ENCODE measurements at places on chromosomes 11 and 22. TPM values are rescaled to one million over a fixed set of nuclear protein-coding genes. Genes with fewer than 3 reads are reported as not detected.
A peak's percentile ranks its signal among the peaks of the same experiment; 100 is the strongest.

The APOA5 gene
- not detected for total RNA-seq

The DEFB131B gene
- not detected for total RNA-seq

The ISX gene
- 2.6 TPM for total RNA-seq

The KIRREL3 gene
- 0.31 TPM for total RNA-seq

The OR10D3 gene
- not detected for total RNA-seq

The C22orf31 gene
- total RNA-seq = not detected

The CCDC81 gene
- total RNA-seq = 2.8 TPM

- no peak overlapping the region for H3K4me3 ChIP-seq
- H3K27me3 ChIP-seq = no peaks in the 10 kb centered on the region
- H3K36me3 ChIP-seq = peaks cover 4% of the 10 kb centered on the region
Observed at GRCh38 chr11:20451568-20451967, 64.1 kb downstream of the PRMT3 start.

DNA sequence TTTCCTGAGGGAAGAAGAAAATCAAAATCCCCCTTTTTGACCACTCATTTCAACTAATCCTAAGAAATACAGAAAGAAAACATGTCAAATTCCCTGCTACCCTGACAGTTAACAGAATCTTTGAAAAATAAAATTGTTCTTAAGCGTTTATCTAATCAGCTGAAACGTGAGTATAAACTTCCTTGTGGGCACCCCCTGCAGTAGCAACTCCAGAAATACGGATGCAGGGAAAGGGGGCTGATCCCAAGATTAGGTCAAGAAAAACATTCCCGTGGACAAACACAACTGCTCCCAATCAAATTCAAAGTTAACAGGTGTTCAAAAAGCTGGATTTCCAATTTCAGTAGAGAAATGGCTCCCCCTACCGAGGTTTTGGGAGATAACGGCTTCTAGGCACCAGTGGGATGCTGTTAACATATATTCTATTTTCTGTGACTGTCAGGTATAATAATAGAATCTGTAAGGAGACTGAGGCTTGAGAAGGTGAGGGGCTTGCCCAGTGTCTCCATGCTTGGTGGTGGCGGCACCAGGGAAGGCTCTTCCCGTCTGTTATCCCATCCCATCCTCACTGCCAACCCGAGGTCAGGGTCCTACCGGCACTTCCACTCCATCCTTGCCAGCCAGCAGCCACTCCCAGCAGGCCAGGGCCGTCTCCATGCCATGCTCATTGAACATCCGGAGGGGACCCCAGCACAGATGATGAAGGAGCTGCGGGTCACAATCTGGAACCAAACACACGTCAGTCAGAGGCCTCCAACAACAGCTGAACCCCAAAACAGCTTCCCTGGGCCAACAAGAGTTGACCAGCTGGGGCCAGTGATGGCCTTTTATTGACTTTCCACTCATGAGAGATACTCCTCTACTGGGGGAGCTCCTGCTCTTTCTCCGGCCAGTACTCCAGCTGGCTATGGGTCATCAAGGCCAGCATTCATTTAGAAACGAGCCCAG, 32.0 kb upstream of the SERPIND1 start:
- peaks cover 49% of the 10 kb centered on the region for H3K36me3 ChIP-seq
- no peak overlapping the region for H3K4me3 ChIP-seq
- no peak overlapping the region for H3K27ac ChIP-seq
- DNase-seq = no peak

- no peak overlapping the region for H3K4me3 ChIP-seq
- no peaks in the 10 kb centered on the region for H3K4me1 ChIP-seq
- DNase-seq = no peak
- peaks cover 35% of the 10 kb centered on the region for H3K27me3 ChIP-seq
Observed at GRCh38 chr11:46203746-46204145, 73.7 kb upstream of the CREB3L1 start.

DNA sequence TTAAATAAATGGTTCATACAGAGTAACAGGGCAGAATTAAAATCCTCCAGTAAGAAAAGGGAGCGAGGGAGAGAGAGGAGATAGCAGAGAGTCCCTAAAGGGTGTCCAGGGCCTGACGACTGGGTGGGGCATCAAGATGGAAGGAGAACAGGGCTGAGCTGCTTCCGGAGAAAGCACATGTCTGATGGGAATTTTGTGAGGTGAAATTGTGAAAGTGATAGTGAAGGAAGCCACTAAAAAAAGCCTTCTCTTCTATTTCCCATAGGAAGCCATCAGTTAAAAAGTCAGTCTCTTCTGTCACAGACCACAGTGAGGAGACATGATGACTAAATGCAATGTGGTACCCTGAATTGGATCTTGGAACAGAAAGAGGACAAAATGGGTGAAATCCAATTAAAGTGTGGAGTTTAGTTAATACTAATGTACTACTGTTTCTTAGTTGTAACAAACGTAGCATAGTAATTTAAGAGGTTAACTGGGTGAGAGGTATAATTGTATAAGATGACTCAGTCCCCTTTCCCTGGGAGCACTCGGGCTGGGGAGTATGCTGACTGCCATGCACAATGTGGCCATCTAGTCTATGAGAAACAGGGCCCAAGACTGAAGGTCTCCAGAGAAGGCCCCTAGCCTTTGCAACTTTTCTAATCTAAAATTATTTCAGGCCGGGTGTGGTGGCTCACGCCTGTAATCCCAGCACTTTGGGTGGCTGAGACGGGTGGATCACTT, 29.5 kb upstream of the FCHSD2 start:
- DNase-seq = no peak
- H3K27ac ChIP-seq = no peak overlapping the region
- H3K4me1 ChIP-seq = peaks cover 9% of the 10 kb centered on the region
- no peak overlapping the region for H3K4me3 ChIP-seq

DNA sequence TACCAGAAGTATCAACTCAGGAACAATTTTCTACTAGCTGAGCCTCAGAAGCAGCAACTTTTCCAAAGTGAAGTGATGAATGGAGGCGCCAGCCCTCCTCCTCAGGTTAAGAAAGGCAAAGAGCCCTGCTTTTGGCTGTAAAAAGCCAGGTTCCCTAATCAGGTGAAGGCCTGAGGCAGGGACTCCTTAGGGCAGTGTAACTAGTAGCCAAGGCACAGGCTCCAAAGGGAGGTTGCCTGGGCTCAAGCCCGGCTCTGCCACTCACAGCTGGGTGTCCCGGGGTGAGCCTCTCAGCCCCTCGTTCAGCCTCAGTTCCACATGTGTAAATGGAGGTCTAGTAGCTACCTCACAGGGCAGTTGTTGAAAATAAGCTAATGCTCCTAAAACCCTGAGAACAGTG, 19.5 kb downstream of the TSKU start:
- H3K27ac ChIP-seq = no peak overlapping the region
- no peaks in the 10 kb centered on the region for H3K27me3 ChIP-seq
- H3K4me3 ChIP-seq = no peak overlapping the region

- no peak for DNase-seq
- H3K27me3 ChIP-seq = no peaks in the 10 kb centered on the region
- H3K36me3 ChIP-seq = peaks cover 3% of the 10 kb centered on the region
Observed at GRCh38 chr22:43078522-43078921, 10.7 kb downstream of the TTLL1 start.

DNA sequence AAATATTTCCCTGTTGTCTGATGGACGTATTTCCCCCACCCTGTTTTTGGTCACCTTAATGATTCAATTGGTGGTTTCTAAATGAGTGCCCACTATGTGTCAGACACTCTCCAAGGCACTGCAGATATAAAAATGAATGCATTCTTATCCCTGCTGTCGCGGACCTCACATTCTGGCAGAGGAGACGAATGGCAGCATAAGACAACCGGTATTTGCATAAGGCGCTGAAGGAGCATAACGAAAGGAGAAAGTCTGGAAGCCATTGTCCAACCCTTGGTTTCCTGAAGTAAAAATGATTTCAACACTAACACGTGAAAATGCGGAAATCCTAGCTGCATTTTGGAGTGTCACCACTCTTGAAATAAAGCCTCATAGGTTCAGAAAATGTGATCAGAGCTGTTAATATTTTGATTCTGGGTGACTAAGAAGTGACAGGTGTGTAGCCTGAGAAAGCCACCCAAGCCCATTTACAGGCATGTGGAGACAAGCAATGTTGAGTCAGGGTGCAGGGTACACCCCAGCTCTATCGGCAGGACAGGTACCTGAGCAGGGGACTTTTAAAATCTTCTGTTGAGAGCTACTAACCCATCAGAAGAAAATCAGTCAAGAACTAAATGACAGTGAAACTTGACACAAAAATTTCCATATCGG, 10.1 kb upstream of the GAB2 start:
- H3K27ac ChIP-seq = no peak overlapping the region
- no peak overlapping the region for H3K4me3 ChIP-seq
- peaks cover 45% of the 10 kb centered on the region for H3K4me1 ChIP-seq
- H3K36me3 ChIP-seq = peaks cover 3% of the 10 kb centered on the region
- no peak for DNase-seq

- H3K36me3 ChIP-seq = no peaks in the 10 kb centered on the region
- DNase-seq = no peak
- H3K27ac ChIP-seq = no peak overlapping the region
Observed at GRCh38 chr11:82557274-82557673, 176.4 kb downstream of the FAM181B start.

- DNase-seq = no peak
- peaks cover 13% of the 10 kb centered on the region for H3K27me3 ChIP-seq
- H3K4me1 ChIP-seq = no peaks in the 10 kb centered on the region
- no peaks in the 10 kb centered on the region for H3K36me3 ChIP-seq
Observed at GRCh38 chr11:2432628-2433071, 11.7 kb downstream of the TRPM5 start.

- no peak for DNase-seq
- no peak overlapping the region for H3K4me3 ChIP-seq
- peak overlapping the region; percentile 83 for H3K27ac ChIP-seq
- H3K27me3 ChIP-seq = no peaks in the 10 kb centered on the region
- peaks cover 29% of the 10 kb centered on the region for H3K4me1 ChIP-seq
- no peaks in the 10 kb centered on the region for H3K36me3 ChIP-seq
Observed at GRCh38 chr11:45347348-45348082, 61.4 kb upstream of the SYT13 start.

GRCh38 chr11:45468267-45468856, 182.2 kb upstream of the SYT13 start:
- peak overlapping the region; percentile 82 for H3K27ac ChIP-seq
- DNase-seq = peak; percentile 48
- no peak overlapping the region for H3K4me3 ChIP-seq

- H3K27me3 ChIP-seq = no peaks in the 10 kb centered on the region
- peaks cover 4% of the 10 kb centered on the region for H3K4me1 ChIP-seq
- H3K36me3 ChIP-seq = peaks cover 12% of the 10 kb centered on the region
Observed at GRCh38 chr11:72426758-72427157, 7.6 kb downstream of the CLPB start.

- H3K27me3 ChIP-seq = peaks cover 9% of the 10 kb centered on the region
- no peak overlapping the region for H3K4me3 ChIP-seq
- H3K36me3 ChIP-seq = peaks cover 34% of the 10 kb centered on the region
- H3K4me1 ChIP-seq = peaks cover 11% of the 10 kb centered on the region
Observed at GRCh38 chr11:61297746-61298145, 2.6 kb upstream of the VWCE start.

DNA sequence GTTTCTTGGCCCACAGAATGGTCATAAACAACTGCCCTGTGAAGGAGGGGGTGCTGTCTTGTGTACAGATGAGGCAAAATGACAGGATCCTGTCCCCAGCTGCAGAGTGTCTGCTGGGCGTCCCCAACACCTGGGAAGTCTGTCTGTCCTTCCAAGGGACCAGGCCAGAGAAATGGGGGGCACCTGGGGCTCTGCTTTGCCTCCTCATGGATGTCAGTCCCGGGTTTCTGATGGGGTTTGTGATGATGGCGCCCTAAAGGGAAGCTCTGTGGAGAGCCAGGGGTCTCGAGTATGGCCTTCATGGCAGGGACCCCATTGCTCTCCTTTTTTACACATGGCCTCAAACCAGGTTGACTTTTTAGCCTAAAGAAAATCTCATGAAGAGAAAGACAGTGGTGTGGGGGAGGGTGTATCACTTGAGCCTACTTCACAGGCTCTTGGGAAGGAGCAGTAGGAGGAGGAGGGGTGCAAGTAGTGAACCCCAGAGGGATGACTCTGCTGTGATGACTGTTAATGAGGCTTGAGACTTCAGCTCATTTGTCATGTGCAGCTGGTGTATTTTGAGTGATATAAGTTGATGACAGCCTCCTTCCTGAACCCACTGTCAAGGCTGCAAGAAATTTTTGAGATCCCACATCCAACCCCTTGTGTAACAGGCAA, 40.6 kb upstream of the TUB start:
- H3K27me3 ChIP-seq = peaks cover 52% of the 10 kb centered on the region
- no peak overlapping the region for H3K27ac ChIP-seq
- H3K4me3 ChIP-seq = no peak overlapping the region
- no peak for DNase-seq
- H3K4me1 ChIP-seq = peaks cover 3% of the 10 kb centered on the region

DNA sequence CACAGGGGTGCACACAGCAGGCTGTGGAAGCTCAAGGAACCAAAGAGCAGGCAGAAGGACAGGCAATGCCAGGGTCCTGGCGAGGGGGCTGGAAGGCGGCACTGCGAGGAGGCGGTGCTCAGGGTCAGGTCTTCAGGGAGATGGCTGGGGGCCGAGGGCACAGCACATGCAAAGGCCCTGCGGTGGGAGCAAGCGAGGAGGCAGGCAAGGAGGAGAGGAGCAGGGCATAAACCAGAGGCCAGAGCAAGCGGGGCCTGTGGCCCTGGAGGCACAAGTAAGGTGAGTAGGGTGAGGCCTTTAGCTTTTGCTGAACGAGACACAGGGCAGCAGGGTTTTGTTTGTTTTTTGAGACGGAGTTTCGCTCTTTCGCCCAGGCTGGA, 126.9 kb downstream of the ARHGAP8 start:
- H3K27me3 ChIP-seq = no peaks in the 10 kb centered on the region
- no peak for DNase-seq
- no peak overlapping the region for H3K4me3 ChIP-seq
- peaks cover 13% of the 10 kb centered on the region for H3K36me3 ChIP-seq

GRCh38 chr22:36301851-36302250, 48.9 kb downstream of the APOL1 start:
- peak overlapping the region; percentile 25 for H3K27ac ChIP-seq
- no peaks in the 10 kb centered on the region for H3K27me3 ChIP-seq
- H3K4me1 ChIP-seq = no peaks in the 10 kb centered on the region
- no peak for DNase-seq

DNA sequence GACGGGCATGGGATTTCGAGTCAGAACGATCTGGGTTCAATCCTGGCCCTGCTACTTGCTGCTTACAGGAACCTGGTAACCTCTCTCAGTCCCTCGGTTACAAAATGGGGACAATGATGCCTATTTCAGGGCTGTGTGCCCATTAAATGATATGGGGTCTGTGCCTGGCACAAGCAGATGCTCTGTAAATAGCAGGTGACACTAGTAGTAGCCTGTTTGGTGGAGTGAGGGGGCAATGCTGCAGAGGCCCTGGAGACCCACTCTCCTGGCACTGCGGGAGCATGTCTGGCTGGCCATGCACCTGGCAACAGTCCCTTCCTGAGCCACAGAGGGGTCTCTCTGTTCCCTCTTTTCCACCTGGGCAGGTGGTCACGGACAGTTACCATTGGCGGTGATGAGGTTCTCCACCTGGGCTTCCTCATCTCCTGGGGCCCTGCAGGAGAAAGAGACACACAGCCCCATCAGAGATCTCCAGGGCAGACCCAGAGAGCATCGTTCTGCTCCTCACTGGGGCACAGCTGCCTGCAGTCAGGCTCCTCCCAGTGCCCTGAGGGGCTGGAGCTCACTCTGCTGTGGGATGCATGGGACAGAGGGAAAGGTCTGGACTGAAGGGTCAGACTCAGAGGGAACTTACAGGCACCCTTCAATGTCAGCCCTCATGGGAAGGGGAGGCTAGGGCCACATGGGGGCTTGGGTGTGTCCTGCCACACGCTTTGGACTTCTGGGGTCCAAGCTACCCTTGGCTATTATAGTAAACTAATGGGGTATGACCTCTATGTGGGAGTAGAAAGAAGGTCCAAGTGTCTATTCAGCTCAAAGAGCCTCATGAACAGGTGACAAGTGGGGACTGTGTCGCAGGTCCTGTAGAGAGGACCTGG, 15.6 kb upstream of the FXYD2 start:
- peak; percentile 34 for DNase-seq
- H3K27ac ChIP-seq = no peak overlapping the region
- no peak overlapping the region for H3K4me3 ChIP-seq
- no peaks in the 10 kb centered on the region for H3K27me3 ChIP-seq

All from mesothelial cell of epicardium (in vitro differentiated cells).